DMS79 treated with DMSO at 0.1 percent for 48 hours (cell line): ENCODE measurements at places on chromosomes 4 and X.

DNA sequence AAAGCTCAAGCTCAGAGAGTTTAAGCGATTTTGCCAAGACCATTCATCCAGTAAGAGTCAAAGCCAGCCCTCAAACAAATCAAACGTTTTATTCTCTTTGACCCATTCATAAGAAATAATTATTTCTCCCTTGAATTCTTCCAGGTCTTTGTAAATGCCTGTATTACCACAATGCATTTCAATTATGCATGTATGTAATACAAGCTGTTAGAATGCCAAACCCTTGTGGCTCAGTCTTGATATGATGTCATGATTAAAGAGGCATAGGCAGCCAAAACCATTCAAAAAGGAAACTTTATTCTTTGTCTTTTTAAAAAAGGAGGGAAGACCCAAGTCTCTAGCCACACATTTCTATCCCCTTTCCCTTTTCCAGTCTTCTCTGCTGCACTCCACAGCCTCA, 56.5 kb upstream of the PGM2 start:
- DNase-seq, result no peak

- no peak for DNase-seq
Measured at GRCh38 chr4:85509882-85510631, 35.1 kb downstream of the ARHGAP24 start.

DNA sequence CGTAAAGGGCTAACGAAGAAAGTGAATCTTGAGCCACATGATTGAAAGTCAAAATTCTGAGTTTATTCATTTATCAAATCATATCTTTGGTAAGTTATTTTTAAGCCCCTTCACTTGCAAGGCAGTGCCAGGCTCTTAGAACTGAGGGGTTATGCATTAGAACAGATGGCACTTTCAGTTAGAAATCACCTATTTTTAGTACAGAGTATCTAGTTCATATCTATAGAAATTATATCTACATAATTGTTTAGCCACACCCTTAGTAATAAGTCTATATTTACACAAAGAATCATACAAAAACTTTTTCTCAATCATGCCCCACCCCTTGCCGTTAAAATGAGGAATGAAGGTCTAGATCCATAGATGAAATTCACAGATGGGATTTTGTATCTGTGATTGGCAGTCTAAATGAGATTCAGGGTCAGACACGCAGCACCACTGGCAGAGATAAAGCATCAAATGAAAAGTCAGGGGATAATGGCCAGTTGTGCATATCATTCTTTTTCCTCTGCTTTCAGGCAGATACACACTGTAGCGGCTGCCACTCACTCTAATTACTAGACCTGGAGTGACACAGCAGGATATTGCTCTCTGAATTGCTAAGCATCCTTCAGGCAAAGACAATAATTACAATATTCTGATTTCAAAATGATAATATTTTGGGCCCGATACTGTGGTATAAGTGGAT, 440.5 kb downstream of the MAPK10 start:
- no peak for DNase-seq

DNA sequence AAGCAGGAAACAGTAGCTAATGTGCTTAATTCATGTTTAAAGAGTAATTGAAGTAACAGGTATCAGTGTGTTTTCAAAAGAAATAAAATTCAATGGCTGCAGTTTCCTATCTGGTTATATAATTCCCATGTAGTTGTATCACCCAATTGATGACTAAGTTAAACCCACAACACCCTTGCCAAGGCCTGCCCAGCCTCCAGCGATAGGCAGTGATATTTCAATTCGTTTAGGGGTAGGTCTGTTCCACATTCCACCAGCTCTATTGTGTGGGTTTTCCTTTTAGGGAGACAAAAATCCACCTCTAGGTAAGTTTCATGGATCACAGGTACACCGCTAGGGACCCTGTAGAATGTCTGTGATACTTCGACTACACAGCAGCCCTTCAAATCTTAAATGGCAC, 24.7 kb upstream of the MXRA5 start:
- no peak for DNase-seq

DNA sequence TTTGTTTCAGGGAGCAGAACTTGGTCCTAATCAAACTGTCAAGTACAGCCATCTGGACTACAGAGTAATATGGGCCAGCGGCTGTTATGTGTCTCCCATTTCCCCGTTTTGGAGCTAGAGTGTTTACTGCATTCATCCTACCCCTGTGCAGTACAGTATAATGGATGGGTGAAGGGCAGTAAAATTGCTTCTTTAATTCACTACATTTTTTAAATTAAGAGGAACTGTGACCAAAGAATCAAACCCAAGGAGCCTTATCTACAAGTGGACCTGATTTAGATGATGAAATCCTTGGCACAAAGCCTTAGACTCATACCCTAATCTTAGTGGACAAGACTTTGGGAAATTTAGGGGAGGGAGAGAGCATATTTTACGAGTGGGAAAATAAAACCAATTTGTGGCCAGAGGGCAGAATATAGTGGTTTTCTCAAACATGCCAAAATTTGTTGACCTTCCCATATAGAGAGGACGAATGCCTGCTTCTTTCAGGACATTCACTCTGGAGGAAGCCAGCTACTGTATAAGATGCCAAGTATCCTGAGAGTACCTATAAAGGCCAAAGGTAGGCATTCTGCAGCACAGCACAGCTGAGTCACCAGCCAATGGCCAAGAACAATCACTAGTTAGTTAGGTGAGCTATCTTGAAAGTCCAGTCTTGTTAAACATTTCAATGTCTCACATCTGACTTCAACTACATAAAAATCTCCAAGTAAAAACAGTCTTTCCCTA, 253.8 kb upstream of the KCNIP4 start:
- no peak for DNase-seq

DNA sequence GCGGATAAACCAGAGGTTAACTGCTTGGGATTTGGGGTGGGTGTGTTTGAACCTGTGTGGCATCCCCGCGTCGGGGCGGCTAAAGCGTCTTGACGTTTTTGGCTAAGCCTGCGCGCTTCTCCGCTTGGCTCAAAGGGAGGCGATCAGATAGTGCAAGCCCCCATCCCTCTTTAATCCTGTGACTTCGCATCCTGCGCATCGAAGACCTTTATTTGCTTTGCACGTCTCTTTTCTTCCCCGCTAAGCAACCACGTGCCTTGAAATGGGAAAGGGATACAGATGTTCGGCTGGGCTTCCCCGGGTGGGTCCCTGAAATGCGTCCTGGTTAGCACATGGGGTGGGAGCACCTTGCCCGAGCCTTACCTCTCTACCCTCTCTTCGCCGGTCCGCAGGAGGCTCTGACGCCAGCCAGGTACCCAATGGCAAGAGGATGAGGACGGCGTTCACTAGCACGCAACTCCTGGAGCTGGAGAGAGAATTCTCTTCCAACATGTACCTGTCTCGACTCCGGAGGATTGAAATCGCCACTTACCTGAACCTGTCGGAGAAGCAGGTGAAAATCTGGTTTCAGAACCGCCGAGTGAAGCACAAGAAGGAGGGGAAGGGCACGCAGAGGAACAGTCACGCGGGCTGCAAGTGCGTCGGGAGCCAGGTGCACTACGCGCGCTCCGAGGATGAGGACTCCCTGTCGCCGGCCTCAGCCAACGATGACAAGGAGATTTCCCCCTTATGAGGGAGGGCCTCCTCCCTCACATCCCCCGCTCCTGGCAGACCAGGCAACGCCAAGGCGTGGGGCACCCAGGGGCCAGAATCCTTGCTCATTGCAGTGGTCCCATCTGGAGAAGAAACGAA, 1.5 kb downstream of the GSX2 start:
- DNase-seq, result peak; percentile 7

DNA sequence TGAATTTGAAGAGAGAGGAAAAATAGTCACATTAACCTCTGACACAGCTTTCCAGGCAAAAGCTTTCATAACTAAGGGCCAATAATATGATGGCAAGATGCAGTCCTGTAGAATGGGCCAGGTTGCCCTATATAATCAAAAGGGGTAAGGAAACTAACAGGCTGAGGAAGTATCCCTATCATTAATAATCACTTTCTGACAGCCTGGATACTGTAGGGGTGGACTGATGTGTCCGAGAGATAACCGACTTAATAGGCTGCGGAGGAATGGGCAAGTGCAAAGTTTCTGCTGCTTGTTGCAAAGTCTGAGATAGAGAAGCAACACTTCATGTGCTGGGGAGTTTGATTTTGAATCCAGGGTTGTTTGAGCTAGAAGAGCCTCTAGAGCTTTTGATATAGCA, 94.8 kb downstream of the DNAAF6 start:
- no peak for DNase-seq

- no peak for DNase-seq
Measured at GRCh38 chr4:95106408-95106928, 348.7 kb downstream of the BMPR1B start.

GRCh38 chrX:40685362-40685918, 38.1 kb upstream of the CXorf38 start:
- DNase-seq, result no peak

DNA sequence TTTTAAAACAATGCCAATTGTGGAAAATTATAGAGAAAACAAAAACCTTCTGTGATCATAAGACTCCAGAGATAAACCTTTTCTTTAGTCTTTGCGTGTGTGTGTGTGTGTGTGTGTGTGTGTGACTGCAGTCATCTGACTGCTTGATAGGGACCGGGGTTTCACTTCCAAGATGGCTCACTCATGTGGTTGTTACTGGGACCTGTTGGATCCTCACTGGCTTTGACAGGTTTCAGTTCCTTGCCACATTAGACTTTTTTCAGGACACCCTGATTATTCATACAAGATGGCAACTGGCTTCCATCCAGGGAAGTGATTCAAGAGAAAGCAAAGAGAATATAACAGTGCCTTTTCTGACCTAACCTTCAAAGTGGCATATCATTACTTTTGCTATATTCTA, 21.9 kb upstream of the MAD2L1 start:
- no peak for DNase-seq

DNA sequence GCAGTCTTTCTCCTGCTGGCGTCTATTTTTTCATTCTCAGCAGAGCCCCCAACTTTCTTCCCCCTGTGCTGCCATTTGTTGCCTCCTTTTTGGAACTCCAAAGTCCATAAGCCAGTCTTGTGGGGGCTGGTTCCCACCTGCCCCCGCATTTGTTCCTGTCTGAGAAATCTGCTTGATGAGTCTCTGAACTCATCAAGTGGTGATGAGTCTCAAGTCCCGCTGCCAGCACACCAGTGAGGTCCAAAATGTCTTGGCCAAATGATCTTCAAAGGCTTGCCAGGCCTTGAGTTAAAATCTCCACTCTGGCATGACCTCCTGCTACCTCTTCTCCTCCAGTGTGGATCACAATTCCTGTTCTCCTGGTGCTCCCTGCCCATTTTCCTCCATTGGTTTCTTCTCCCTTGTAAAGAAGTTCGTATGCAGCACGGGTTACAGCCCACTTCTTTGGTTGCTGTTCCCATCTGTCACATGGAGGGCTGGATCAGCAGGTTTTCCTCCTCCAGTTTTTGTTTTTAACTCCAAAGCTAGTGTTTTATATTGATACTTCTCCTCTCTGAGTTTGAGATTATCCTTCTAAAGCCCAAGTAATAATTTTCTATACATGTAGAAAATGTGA, 72.7 kb upstream of the LIMCH1 start:
- DNase-seq, result no peak

- peak; percentile 18 for DNase-seq
Measured at GRCh38 chrX:17597836-17598439, 139.4 kb upstream of the SCML1 start.

GRCh38 chr4:76830612-76830963, 67.4 kb downstream of the SOWAHB start:
- no peak for DNase-seq

DNA sequence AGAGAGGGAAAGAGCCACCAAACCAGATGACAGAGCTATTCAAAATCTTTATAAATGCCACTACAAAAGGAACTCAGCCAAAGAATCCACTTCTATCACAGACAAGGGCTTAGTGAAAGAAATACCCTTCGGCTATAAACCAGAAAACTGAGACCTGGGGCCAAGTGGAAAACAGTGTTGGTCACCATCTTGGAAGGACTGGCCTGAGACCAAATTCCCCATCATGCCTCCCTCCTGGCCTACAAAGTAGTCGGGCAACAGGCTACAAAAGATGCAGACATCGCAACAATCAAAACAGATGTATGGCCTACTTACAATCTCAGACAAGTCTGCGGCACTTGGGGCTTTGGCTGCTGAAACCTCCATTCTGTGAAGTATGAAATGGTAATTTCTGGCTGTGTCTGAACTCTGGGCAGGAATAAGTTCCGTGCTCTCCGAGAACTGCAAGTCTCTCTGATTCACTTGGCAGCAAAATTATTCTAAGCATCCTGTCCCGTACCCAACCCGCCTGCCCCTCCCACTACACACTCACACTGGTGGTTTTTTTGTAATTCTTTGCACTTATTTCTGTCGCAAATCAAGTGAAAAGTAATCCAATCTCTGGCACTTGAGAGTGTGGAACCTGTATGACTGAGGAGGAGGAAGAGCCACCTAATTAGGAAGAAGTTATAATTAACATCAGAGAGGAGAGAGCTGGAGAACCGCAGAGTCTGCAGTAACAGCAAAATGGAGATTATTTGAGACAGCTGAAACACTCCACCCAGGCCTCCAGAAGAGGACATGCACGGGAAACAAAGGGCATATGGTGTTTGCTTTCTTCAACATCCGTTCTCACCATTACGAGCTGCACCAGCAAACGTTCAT, 87.8 kb downstream of the SH3KBP1 start:
- DNase-seq, result peak; percentile 30

DNA sequence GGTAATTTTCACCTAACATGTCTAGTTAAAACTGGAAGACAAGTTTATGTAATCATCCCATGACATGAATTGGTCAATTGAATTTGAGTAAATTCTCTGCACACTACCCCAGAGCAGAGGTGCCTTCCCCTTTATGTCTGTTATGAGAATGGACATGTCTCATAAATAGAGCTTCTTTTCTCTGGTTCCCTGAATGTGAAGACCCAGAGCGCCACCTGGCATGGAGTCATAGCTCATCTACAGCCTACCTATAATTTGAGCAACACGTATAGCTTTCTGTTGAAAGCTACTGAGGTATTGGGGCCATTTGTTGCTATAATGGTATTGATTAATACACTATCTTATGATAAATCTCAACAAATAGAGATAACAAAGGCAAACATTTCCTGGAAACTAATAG, 626.5 kb upstream of the GALNTL6 start:
- no peak for DNase-seq

DNA sequence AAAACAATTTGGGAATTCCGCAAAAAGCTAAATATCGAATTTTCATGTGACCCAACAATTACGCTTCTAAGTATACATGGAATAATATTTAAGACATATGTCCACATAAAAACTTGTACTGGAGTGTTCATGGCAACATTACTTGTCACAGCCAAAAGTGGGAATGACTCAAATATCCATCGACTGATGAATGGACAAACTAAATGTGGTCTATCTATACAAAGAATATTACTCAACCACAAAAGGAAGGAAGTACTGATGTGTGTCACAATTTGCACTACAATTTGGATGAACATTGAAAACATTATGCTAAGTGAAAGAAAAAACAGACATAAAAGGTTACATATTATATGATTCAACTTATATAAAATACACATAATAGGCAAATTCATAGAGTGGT, 71.9 kb downstream of the AFF2 start:
- no peak for DNase-seq

- DNase-seq, result no peak
Measured at GRCh38 chr4:32686123-32686522, 1966.0 kb downstream of the PCDH7 start.

- no peak for DNase-seq
Measured at GRCh38 chrX:78650906-78651437, 8.2 kb downstream of the RTL3 start.

- no peak for DNase-seq
Measured at GRCh38 chrX:13967636-13968035, 62.1 kb downstream of the GEMIN8 start.

GRCh38 chrX:64204701-64205440, 637 bp downstream of the AMER1 start:
- DNase-seq, result no peak
